ENCODE measurements at places on chromosomes 5 and 9. TPM values are rescaled to one million over a fixed set of nuclear protein-coding genes. Genes with fewer than 3 reads are reported as not detected.

SAPCD2 gene
- total RNA-seq = 16.8 TPM

IFNK gene
- not detected for total RNA-seq

MEGF10 gene
- 0.92 TPM for total RNA-seq

GLRA1 gene
- not detected for total RNA-seq

ARID3C gene
- total RNA-seq = not detected

PCDHGA4 gene
- total RNA-seq = 0.37 TPM

NDUFS6 gene
- 50.4 TPM for total RNA-seq
